NCI-H524 treated with DMSO at 0.1 percent for 48 hours (cell line): ENCODE measurements at places on chromosomes 1 and 21.

- peak; percentile 79 for DNase-seq
These were observed 144.6 kb downstream of the NFIA start for GRCh38 chr1:61226791-61227567.

DNA sequence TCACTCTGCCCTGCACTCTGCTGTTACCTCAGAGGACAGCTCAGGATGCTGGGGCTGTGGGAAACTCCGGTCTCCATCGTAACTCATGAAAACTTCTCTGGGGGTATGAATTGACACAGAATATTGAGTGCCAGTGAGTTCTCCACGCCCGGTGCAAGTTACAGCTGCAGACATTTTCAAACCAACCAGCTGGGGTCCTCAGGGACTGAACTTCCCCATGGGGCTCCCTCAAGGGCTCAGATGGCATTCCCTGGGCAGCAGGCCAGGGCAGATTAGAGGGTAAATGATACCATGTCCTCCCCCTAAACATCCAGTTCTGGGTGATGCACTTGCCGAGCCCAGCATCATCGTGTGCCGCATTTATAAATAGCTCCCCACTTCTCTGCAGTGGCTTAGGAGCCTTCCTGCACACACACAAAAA, 27.8 kb upstream of the CCSAP start:
- DNase-seq: peak; percentile 76

- no peak for DNase-seq
These were observed 989 bp upstream of the PIGR start for GRCh38 chr1:206947255-206947654.

GRCh38 chr1:69528376-69528775, 39.3 kb upstream of the LRRC7 start:
- DNase-seq: no peak

- no peak for DNase-seq
These were observed 37.4 kb downstream of the RHOU start for GRCh38 chr1:228772516-228773212.

GRCh38 chr21:46108827-46109312, 11.0 kb downstream of the COL6A2 start:
- no peak for DNase-seq

DNA sequence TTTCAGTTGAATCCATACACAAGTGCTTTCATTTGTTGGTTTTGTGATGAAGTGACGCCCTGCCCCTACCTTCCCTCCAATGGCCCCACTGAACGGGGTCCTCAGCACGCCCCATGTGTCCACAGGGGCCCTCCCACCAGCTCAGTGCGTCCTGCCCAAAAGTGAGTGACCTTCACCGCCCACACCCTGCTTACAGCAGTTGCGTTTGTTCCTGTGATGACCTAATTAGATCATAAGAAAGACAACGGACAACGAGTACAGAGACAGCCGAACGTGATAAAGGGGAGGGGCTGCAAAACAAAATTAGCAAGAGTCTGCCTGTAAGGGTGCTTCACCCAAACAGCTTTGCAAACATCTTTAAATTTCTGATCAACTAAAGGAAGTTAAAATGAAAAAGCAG, 38.2 kb upstream of the RIPK4 start:
- DNase-seq: no peak

DNA sequence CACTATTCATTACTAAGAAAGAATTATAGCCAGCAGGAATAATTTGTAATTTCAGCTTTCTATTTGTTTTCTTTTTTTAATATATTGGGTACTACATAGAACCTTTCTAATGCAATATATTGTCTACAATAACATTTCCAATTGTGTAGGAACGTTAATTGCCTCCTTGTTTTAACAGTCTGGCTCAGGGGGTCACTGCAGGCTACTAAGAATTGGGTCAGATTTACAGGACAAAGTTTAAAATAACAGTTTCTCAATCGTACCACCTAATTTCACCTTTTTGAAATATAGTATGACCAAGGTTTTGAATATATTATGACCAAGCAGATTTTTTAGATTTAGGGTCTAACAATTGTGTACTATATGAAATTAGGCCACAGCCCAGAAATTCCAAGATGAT, 2.4 kb downstream of the CFH start:
- DNase-seq: no peak

- DNase-seq: no peak
These were observed 226.0 kb upstream of the KAZN start for GRCh38 chr1:14372526-14372925.

- DNase-seq: no peak
These were observed 58.7 kb downstream of the KIF14 start for GRCh38 chr1:200561856-200562214.

GRCh38 chr1:191699343-191699742, 458.9 kb upstream of the RGS18 start:
- no peak for DNase-seq

DNA sequence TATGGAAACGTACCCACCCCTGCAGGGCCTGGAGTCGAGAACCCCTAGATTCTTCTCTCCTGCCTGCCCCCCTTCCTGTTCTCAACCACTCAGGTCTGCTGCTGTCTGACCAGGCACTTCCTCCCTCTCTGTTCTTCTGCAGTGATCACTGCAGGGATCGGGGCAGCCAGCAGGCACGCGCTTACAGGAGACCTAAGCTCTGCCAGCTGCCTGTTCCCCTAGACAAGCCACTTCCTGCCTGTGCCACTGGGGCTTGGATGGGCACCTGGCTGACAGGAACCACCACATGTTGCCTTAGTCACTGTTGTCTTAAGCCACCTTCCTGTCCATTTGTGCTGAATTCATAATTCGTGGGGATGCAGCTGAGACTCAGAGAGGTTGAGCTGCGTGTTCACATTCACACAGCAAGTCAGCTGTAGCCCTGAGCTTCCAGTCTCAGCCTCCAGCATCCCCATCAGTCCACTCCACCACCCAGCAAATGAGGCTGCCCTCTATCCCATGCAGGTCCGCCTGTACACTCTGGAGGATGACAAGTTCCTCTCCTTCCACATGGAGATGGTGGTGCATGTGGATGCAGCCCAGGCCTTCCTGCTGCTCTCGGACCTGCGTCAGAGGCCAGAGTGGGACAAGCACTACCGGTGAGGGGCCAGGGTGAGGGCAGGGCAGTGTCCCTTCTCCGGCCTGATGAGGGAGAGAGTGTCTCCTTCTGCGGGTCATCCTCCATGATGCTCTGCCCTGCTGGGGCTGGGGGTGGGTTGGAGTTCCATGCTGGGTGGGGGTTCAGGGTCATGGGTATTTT, 18.6 kb downstream of the FAM151A start:
- DNase-seq: no peak

- DNase-seq: no peak
These were observed 45.0 kb downstream of the NSL1 start for GRCh38 chr1:212746546-212746945.

DNA sequence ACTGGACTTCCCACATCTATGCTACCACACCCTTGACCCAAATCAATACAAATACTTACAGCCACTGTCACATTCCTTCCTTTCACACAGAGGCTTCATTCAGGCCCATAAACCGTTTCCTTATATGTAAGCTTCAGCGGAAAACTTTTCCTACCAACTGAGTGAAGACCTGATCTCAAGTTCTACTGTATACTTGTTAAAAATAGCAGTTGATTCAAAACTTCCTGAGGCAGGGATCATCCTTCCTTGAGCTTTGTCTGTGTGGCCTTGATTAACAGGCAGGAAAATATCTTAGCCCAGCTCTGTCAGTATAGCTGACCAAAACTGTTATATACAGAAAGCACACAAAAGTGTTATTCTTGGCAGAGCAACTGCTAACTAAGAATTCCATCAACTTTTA, 42.7 kb downstream of the DENND2C start:
- DNase-seq: no peak

DNA sequence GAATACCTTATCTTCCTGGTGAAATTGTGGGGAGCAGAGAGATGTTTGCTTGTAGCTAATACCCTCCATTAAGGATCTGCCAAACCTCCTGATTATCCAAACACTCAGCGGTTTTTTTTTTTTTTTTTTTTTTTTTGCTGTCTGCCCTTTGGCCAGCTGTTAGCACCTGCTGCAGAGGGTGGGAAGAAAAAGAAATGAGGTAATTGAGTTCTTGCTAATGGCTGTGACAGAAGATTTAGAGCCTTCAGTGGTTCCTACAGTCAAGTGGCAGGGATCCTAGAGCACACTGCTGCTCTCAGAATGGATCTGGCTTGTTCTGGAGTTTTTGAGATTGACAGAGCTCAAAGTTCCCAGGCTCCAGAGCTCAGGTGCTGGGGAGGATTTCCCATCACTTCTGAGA, 342.5 kb downstream of the DISC1 start:
- peak; percentile 34 for DNase-seq

- no peak for DNase-seq
These were observed 46.2 kb upstream of the TINAGL1 start for GRCh38 chr1:31529999-31530684.

DNA sequence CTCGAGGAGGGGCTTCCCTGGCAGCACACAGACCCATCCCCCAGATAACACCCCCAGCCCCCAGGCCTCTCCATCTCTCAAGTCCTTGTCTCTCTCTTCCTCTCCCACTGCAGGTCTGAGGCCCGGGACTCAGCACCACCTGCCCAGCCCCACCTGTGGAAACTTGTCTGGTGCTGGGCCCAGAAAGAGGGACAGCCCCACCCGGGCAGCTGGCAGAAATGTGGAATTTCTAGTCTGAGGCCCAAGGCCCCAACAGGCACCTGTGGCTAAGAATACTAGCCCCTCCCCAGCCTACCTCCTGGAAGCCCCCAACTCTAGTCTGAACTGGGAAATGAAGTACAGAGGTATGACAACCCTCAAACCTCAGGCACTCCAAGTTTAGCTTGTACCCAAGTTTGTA, 15.4 kb downstream of the TTC39A start:
- no peak for DNase-seq

DNA sequence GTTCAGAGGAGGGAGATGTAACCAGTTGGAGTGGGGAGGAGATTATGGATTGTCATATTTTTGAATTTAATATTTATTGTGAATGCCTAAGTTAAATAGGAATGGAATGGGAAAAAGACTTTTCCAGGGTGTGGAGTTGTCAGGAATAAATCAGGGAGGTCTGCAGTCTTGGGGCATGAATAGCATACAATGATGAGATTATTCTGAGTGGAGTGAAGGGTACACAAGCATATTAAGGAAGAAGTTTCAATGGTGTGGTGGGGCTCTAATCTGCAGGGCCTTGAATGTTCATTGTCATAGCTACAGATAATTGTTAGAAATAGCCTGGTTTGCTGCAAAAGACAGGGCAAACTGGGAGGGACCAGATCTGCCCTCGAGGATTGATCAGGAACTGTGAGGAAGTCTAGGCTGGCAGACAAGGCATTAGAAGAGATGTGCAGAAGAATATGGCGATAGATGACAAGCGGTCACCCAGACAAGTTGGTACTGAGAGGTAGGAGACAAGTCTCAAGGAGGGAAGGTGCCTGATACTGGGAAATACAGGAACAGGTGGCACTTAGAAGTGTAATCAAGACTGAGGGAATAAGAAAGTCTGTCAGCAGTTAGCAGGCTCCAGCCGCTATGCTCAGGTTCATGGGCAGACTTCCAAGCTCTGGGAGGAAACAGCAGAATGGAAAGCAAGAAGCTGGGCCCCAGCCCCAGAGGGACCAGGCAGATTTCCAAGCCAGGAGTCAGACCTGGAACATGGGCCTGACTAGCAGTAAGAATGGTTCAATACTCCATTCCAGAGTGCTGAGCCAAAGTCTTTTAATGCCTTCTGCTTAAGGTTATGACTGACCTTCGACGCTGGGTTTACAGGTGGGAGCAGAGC, 20.9 kb upstream of the RGL1 start:
- peak; percentile 58 for DNase-seq

- no peak for DNase-seq
These were observed 25.0 kb upstream of the EPHB2 start for GRCh38 chr1:22685591-22686059.

DNA sequence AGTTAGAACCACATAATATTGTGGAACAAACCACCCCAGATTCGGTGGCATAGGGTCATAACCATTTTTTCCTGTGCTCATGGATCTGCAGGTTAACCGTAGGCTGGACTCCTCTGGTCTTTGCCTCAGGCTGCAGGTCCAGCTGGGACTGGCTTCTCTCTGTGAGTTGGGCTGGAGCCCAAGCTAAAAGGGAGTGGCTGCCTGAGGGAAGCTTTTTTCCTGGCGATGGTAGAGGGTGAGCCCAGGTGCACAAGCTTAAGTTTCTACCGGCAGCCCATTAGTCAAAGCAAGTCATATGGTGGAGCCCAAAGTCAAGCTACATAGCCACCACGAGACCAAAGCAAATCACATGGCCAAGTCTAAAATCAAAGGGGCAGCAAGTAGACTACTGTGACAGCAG, 13.8 kb downstream of the EPHX4 start:
- no peak for DNase-seq

GRCh38 chr1:222081859-222082258, 340.0 kb upstream of the DUSP10 start:
- peak; percentile 32 for DNase-seq

GRCh38 chr1:93668951-93669350, 12.7 kb downstream of the BCAR3 start:
- no peak for DNase-seq

GRCh38 chr1:182616130-182617013, 12.2 kb upstream of the RGS16 start:
- peak; percentile 62 for DNase-seq

DNA sequence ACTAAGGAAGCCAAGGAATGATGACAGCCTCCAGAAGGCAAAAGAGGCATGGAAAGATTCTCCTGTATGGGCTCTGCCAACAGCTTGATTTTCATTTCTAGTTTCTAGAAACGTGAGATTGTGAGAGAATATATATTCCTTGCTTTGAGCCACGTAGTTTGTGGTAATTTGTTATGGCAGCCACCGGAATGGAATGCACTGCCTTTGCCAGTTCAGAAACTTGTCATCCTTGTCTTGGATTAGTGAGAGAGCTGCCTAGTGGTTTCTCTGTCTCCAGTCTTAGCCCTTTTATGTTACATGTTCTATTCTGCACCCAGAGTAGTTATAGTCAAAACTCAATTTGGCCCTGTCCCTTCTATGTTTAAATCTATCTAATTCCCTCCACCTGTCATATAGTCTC, 216.0 kb upstream of the PTGFR start:
- DNase-seq: no peak

GRCh38 chr1:15884477-15884876, 37.0 kb downstream of the SPEN start:
- no peak for DNase-seq

DNA sequence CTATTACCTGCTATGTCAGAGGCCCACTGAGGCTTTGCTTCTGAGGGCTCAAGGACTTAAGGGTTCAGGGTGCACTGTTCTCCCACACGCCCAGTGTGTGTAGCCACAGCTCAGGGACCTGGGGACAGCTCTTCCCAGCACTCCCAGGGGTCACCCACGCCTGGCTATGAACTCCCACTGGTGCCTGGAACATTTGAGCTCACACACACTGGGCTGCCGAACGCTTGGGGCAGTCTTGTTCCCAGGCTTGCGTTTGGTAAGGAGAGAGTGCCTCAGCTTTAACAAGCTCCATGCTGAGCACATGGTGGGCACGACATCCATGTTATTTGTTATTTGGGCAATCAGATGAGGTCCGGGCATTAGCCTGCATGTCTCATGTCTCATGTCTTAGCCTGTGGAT, 37.6 kb downstream of the STUM start:
- no peak for DNase-seq

- DNase-seq: no peak
These were observed 89.2 kb upstream of the TMEM51 start for GRCh38 chr1:15064217-15064929.
